ENCODE measurements at places on chromosomes 3 and 15.

GRCh38 chr3:64190517-64191515 is 34.5 kb downstream of the PRICKLE2 start:
- DNase-seq = no peak

- no peak for DNase-seq
Observed at GRCh38 chr15:22883196-22883595, 44.7 kb downstream of the NIPA2 start.

DNA sequence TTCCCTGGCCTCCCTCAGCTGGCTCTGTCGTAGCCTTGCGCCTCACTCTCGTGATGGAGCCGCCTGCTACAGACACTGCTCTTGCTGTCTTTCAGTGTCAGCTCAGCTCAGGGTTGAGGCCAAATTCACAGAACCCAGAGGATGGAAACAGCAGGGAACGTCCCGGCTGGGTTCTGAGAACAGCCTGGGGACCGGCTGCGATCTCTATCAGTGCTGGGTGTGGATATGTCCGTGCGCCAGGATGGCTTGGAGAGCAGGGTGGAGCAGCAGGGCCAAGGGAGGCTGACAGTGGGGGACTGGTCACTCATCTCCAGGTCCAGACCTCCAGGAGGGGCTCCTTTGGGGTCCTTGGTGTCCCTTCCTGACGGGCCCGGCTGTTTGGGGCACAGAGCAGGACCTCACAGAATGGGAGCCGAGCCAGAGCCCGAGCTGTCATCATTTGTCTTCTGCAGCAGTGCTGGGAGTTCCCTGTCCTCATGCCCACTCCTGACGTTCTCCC is 18.4 kb downstream of the KLF15 start:
- no peak for DNase-seq

- DNase-seq = no peak
Observed at GRCh38 chr15:60744826-60745460, 266.0 kb upstream of the ICE2 start.

- no peak for DNase-seq
Observed at GRCh38 chr3:8986741-8987140, 23.5 kb upstream of the RAD18 start.

- DNase-seq = no peak
Observed at GRCh38 chr15:66400351-66400774, 13.7 kb downstream of the MAP2K1 start.

All from GM10248 (cell line).